ENCODE measurements at places on chromosomes 2 and 18.
A peak's percentile ranks its signal among the peaks of the same experiment; 100 is the strongest.

- ATAC-seq, result no peak
Measured at GRCh38 chr2:239548451-239548871, 147.6 kb upstream of the HDAC4 start.

DNA sequence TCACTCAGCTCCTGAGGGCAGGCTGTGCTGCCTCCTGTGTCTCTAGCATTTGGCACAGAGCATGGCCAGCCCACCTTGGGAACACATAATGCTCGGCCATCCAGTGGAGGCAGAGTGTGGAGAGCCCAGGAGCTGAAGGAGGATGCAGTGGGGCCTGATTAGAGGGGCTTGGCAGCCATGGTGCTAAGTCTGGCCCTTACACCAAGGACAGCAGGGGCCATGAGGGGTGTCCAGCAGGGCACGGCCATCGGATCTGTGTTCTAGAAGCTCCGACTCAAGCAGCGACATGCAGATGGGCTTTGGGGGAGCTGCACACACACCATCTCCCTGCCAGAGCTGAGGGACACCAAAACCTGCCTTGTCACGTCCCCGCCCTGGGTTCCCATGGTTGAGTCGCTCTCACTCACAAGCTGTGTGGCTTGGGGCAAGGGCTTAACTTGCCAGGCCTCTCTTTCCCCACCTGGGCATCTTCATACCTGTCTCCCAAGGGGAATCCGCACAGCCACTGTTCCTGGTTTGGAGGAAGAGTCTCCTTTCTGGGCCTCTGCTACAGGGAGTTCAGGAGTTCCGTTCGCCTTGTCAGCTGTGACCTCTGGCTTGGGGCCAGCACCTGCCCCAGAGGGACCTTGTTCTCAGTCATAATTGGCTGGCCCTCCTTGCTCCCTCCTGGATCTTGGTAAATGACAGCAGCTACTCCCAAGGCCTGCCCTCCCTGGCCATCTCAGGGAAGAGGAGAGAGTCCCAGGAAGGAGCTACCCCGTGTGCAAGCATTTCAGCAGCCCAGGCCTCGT lies 1.3 kb upstream of the TOGARAM2 start:
- no peak for ATAC-seq

- no peak for ATAC-seq
Measured at GRCh38 chr2:156379071-156379470, 46.5 kb upstream of the NR4A2 start.

GRCh38 chr18:68734308-68734707 lies 19.4 kb upstream of the TMX3 start:
- no peak for ATAC-seq

DNA sequence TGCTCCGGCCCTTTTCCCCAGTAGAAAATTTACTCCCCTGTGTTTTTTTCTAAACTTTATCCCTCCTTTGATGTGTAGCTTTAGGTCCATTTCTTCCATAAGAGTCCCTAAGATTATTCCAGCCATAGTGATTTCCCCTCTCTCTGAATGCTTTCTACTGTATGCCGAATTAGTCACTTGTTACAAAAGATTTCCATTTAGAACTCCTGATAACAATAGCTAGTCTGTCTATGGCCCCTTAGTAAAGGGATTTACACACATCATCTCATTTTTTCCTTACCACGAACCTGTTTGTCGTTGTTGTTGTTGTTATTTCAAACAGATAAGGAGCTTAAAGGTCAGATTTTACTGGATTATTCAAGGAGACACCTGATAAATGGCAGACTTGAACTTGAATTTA lies 256.1 kb downstream of the PAX3 start:
- ATAC-seq, result no peak

DNA sequence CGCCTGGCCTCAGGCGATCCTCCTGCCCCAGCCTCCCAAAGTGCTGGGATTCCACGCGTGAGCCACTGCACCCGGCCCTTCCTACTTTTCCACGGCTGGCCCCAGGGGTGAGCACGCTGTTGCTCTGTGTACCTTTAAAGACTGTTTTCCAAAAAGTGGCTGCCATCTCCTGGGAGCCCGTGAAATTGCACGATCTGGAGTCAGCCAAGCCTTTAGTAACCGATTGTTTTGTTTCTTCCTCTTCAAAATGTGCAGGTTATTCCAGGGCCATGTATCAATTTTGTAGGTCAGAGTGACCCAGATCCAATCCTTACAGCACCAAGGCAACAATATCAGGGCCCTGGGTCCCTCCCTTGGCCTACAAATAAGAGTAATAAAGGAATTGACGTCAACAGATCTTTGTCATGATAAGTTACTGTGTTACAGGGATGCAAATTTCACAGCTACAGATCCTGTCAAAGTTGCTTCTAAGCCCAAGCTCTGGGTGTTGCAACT lies 135.6 kb upstream of the ZNF236 start:
- ATAC-seq, result peak; percentile 93

GRCh38 chr2:166516712-166517303 lies 22.8 kb upstream of the SCN7A start:
- peak; percentile 80 for ATAC-seq

GRCh38 chr2:39780825-39781600 lies 2.0 kb upstream of the THUMPD2 start:
- no peak for ATAC-seq

DNA sequence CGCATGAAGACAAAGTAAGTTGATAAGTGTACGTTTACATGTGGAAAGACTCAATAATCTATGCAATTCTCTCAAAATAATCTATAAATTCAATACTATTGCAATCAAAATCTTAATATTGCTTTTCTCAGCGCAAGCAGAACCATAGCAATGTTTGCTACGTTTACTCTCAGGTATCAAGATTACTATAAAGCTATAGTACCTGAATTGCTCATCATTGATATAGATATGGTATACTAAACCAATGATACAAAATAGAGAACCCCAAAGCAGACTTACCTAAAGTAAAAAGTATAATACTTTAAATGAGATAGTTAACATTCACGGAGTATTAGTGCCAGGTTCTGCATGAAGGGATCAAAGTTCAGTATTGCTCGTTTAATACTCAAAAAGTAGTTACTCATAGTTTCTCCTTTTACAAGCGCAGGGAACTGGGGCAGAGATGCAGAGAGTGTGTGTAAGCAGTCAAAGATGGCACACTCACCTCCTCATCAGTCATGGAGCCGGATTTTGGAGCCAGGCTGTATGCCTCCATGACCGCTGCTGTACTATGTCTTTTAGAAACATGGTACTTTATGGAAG lies 391.0 kb upstream of the ID2 start:
- no peak for ATAC-seq

Measured in SK-N-SH treated with all-trans-retinoic acid at 6 μM for 48 hours (cell line).